ENCODE measurements at places on chromosomes 5 and 9.

DNA sequence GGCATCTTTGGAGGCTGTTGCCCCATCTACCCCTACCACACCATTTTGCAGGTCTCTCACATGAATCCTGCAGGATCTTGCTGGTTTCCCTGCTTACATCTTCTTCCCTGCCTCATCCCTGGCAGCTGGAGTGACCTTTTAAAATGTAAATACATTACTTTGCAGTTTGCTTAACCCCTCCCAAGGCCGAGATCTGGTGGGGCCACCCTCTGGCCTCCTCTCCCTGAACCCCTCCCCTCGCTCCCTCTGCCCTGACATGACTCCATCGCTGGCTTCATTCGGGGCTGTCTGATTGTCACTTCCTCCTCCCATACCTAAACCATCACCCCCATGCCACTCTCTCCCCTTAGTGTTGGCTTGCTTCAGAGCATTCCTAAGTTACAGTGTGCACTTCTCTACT is 12.6 kb upstream of the PALM2AKAP2 start:
- DNase-seq = no peak

- no peak for DNase-seq
These were observed 38.1 kb upstream of the FCN1 start for GRCh38 chr9:134955801-134956200.

DNA sequence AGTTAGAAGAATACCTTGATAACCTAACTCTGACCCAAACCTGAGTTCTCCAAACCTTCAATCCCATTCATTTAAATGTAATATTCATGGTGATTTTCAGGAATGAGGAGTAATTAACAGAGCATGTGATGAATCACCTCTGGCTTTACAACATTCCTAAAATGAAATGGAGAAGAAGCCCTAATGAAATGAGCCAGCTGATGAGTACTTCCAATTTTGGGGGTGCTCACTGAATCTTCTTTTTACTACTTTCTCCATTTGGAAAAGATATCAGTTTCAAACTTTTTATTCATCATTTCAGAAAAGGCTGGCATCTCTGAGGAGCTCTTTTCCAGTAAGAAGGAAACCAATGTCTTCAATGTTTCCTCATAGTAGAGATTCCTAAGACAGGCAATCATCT is 2.9 kb upstream of the SPINK5 start:
- DNase-seq = no peak

DNA sequence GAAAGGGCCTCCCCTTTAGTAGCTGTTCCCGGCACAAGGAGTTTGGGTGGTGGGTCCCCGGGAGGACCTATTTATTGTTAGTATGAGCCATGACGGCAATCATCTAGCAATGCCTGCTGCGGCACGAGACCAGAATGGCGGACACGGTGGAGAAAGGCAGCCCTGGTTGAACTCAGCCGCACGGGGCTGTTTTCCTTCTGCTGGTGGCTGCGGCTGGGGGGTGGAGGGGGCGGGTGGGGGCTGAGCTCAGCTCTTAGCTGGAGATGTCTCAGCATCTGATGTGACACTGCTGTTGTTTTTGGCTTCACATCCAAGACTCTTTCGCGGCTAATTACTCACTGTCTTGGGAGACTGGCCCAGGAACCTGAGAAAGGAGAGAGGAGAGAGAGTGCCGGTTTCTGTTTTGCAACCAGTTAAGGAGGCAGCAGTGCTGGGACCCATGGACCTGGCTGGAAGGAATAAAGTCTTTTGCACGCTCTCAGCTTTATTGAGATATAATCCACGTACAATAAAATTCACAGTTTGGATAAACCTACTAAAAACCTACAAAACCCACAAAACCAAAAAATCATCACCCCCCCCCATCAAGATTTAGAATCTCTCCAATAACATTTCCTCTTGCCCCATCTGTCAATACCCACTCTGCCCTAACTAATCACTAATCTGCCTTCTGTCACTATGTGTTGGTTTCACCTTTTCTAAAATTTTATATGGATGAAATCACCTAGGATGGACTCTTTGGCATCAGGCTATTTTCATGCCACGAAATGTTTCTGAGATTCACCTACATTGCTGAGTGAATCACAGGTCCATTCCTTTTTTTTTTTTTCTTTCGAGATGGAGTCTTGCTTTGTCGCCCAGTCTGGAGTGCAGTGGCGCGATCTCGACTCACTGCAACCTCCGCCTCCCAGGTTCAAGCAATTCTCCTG is 81.8 kb upstream of the NEURL1B start:
- DNase-seq = no peak

DNA sequence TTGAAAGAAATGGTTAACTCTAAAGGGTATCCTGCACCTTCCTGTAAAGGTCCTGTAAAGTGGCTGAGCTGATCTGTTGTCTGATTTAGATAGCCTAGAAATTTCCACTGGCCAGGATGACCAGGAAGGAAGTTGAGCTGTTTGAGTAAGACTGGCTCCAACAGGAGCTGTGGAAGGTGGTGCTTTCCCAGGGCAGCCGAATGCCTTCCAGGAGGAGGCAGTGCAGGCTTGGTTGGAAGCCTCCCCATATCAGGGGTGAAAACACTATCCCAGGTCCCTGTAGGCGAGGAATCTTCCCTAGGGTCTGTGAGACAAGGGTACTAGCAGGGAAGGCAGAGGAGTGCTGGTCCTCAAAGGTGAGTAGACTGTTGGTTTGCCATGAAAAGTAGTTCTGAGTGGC is 98.4 kb downstream of the LIX1 start:
- no peak for DNase-seq

GRCh38 chr9:7174884-7175283 is 417.1 kb downstream of the KDM4C start:
- peak; percentile 50 for DNase-seq

GRCh38 chr9:17907779-17908508 is 329.1 kb downstream of the SH3GL2 start:
- DNase-seq = no peak

GRCh38 chr5:135832941-135833920 is 1.2 kb upstream of the SLC25A48 start:
- no peak for DNase-seq

DNA sequence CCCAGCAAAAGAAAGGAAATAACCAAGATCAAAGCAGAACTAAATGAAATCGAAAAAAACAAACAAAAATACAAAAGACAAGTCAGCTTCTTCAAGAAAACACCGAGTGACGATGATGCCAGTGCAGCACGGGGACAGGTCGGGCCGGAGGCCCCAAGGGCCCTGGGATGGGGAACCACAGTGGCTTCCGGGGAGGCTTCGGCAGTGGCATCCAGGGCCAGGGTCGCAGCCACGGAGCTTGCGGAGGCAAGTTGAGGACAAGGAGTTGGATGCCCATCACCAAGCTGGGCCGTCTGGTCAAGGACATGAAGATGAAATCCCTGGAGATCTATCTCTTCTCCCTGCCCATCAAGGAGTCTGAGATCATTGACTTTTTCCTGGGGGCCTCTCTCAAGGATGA is 53.2 kb upstream of the WDR41 start:
- no peak for DNase-seq

DNA sequence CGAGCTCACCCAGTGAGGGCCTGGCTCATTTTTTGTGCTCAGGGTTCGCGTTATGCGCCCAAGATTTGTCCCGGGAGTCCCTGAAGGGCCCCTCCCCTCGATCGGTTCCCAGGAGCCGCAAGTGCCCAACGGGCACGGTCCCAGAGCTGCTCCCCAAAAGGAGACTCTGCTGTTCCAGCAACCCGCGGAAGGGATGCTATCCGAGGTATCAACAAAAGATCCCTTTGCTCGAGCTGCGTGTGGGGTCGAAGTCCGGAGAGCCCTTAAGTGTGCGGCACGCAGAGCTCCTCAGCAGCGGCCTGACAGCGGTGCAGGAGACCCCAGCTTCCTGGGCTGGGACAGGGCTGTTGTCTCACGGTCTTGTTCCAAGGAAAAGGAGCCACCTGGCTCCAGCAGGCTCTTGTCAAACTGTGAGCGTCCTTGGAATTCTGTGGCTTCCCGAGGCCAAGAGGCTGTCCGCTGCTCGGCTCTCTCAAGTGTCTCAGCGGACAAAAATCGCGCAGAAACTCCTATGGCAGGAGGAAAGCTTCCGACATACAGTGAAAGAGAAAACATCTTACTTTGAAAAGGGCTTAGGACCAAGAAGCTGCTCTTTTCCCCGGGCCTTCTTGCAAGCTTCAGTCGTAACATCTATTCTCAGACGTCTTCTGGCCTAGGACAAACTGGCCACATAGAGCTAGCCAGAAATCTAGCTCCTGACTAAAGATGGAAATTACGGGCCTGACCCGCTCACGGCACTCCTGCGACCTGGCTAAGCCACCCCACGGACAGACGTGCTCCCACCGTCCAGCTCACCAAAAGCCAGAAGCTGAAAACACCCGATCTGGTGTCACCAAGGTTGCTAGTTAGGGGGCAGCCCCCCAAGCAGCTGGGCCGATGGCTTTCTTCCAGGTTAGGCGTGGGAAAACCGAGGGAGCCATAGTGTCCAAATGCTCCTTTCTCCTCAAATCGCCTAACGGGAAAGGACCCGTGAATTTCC is 2.6 kb upstream of the FOXB2 start:
- peak; percentile 15 for DNase-seq

DNA sequence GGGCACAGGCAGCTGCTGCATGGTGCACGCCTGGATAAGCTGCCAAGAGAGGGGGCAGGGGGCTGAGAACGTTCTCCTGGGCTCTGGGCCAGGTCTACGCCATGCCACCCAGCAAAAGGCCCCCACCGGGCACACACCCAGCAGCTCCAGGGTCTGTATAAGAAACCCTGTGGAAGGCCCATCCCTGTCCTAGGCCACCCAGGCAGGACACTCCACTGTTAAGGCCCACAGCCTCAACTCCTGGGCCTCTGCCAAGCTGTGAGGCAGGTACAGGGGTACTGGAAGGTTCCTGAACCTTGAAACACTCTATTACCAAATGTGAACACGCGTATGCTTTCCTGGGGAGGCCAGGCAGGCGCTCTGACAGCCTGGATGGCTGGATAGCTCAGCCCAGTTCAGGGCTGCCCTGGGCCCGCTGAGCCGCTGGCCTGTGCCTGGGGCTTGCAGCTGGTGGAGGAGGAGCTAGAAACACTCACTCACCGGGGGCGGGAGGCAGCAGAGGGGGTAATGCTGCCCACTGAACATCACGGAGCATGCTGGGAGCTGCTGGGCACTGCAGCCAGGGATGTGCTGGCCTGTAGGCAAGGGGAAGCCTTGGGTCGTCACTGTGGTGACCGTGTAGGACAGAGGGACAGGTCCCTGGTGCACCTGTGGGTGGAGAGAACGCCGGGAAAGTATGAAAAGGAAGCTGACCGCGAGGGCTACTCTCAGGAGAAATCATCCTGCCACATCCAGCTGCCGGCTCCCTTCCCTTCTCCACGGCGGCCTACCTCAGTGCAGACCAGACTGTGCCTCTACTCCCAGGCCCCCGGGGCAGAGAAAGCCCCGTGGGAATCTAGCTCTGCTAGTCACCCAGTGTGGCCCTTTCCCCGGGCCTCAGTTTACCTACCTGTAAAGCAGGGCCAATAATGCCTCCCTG is 6.0 kb downstream of the RNF44 start:
- peak; percentile 85 for DNase-seq

DNA sequence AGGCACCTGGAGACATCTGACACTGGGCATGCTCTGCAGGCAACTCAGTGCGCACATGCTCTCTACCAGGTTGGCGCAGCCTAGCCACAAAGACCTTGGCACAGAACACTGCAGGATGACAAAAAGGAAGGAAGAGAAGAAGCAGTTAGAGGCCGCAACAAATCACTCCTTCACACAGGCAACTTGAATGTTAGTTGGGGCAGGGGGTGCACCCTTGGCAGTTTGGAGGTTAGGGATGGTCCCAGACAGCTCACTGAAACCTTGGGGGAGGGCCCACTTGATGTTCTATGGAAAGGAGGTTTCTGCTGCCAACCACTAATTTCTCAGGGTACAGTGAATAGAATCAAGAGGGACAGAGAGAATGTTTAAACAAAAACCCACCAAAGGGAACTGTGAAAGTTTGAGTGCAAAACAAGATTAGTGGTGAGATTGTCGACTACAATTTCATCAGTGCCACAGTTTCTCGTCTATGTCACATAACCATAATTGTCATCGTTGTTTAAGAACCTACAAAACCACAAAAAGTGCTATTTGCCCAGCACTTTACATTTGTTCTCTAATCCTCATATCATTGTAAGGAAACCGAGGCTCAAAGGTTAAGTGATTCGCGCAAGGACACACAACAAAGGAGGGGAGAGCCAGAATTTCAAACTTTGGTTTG is 48.7 kb downstream of the FBXW11 start:
- DNase-seq = peak; percentile 65

GRCh38 chr9:87306006-87306405 is 191.7 kb upstream of the DAPK1 start:
- DNase-seq = no peak

DNA sequence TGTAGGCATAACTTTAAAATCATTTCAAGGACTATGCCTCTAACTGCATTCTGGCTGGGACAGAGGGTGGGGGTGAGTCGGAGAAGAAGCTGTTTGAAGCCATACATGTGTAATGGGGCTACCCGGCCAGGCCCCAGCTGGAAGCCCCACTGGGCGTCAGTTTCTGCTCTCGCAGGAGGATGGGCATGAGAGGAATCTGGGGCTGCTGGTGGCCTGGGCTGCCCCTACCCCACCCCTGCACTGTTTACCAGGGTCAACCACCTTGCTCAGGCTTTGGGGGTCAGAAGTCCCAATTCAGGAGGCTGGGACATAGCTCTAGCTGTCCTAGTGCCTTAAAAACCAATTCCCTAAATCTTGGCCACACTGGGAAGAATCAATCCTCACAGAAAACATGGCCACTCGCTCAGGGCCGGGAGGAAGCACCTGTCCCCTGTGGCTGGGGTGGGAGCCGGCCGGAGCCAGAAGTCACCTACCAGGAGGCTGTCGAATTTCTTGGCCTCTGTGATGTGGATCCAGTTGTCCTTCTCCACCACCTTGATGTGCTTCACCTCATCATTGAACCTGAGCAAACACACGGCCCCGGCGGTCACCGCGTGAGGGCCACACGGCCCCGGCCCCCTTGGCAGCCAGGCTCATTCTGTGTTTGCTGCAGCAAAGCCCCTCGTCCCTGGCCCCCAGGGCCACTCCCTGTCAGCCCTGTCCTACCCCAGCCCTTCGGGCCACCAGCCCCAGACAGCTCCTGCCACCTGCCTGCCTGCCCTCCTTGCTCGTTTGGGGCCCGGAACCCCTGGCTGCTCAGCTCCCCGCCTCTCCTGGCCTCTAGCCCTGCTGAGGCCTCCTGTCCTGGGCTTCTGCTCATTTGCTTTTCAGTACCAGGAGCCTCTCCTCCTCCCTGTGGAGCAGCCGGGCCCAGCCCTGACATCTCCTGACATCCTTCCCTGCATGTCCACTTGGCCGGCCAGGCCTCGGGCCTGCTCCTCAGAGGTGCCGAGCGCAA is 33.6 kb upstream of the SARDH start:
- no peak for DNase-seq

DNA sequence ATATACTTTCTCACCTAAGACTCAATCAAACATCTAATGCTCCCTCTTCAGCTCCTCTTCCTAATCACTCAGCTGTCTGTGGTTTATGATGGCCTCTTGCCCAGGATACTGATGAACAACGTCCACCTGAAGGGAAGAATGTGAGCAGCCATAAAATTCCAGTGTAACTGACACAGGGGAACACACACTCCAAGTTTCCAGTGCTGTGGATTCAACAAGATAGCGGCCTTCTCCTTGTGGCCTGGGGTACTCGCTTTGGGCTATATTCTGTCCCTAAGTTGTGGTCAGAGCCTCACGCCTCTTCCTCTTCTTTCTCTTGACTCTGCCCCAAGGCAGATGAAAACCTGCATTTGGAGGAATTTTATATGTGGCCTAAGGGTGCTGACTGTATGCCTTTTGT is 11.7 kb downstream of the B4GALT1 start:
- peak; percentile 40 for DNase-seq

Data from hematopoietic multipotent progenitor cell treated with erythropoietin and hydrocortisone succinate and interleukin-3 and kit ligand, for 4 days (in vitro differentiated cells).